Naive thymus-derived CD8-positive, alpha-beta T cell (primary cell): ENCODE measurements at places on chromosomes 11 and 22. TPM values are rescaled to one million over a fixed set of nuclear protein-coding genes. Genes with fewer than 3 reads are reported as not detected.

The NPAS4 gene
- not detected for polyA plus RNA-seq

The FBXO3 gene
- 23.6 TPM for polyA plus RNA-seq

The TST gene
- polyA plus RNA-seq = not detected

The CSNK2A3 gene
- 0.85 TPM for polyA plus RNA-seq
